ENCODE measurements at places on chromosomes 6 and 20.

DNA sequence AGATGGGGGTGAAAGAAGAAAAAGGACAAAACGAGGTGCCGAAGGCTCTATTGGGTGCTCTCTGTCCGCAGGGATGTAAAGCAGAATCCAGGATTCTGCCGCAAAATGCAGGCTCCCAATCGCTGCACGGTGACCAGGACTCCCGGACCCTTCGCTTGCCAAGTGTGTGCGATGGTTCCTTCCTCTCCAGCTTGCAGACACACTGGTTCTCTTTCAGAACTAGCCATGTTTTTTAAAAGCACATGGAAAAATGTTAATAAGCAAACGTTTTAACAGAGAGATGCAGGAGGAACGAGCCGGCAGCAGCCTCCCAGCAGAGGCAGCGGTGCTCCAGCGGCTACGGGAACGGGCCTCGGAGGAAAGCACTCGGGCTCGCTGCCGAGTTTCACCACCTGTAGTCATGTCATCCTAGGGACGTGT lies 59.6 kb downstream of the ZNF831 start:
- DNase-seq, result no peak

GRCh38 chr20:21157006-21157405 lies 31.1 kb downstream of the KIZ start:
- no peak for DNase-seq

- DNase-seq, result no peak
Observed at GRCh38 chr6:7200598-7201443, 93.1 kb downstream of the RREB1 start.

DNA sequence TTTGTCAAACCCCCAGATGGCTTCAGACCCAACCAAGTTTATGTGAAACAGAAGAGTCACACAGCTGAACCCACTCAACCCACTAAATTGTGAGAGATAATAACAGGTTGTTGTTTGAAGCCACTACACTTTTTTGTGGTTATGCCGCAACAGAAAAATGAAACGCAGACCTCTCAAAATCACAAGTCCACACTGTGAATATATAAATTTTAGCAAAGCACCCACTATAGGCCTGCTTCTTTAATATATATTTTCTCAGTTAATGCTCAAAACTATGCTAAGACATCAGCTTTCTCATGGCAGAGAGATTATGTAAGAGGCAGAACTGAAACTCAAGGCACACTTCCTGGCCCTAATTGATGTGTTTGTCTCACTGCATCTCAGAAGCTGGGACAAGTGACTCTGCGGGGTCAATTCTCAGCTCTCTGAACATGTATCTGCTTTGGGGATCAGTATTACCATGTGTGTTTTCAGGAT lies 27.7 kb downstream of the MAP3K5 start:
- no peak for DNase-seq

Data from NCI-H1694 treated with DMSO at 0.1 percent for 48 hours (cell line).